ENCODE measurements at places on chromosomes 5 and 9.

DNA sequence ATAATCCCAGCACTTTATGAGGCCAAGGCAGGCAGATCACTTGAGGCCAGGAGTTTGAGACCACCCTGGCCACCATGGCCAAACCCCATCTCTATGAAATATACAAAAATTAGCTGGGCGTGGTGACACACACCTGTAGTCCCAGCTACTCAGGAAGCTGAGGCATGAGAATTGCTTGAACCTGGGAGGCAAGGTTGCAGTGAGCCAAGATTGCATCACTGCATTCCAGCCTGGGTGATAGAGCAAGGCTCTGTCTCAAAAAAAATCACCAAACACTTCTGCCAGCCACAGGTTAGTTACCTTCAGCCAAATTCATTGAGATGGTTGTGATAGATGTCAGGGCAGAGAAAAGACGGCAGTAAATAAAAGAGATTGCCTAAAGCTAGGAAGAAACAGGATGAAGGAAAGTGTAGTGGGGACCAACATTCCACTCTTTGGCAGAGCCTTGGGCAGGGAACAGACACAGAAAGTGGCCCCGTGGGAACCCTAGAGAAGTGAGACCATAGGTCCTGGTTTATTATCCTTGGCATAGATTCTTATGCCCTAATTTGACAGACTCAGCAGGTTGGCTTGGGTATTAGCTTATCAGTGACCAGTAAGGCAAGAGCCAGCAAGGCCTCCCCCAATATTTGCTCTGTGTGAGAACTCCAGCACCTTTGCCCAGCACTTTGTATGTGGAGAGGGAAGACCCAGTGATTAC lies 5.5 kb upstream of the CEP120 start:
- no peak for DNase-seq

GRCh38 chr5:96924016-96924443 lies 11.8 kb upstream of the LNPEP start:
- no peak for DNase-seq

DNA sequence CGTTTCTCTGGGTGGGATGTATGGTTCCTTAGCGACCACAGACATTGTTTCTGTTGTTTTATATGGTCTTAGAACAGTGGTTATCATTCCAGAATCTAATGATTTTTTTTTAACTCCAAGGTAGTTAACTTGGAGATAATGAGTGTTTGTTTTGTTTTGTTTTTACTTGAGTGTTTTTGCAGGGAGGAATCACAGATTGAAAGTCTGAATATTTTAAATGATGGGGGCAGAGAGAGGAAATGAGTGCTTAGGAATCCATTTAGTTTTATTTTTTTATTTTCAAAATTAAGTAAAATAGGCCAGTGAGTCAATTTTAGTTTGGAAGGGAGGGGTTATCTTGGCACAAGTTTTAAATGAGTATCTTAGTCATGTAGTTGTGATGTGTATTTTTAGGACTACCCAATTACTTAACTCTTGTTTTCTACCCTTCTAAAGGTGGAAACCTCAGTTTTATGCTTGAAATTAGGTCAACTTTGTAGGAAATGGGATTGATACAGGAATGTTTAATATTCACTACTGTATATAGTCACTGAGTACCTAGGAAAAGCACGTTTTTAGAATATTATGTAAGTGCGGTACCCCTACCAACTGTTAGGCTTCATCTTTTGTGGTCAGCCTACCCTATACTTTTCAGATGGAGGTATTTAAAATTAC lies 2.0 kb downstream of the UBE2R2 start:
- DNase-seq = no peak

- DNase-seq = no peak
These were observed 121.5 kb downstream of the EHMT1 start for GRCh38 chr9:137740312-137740711.

- DNase-seq = no peak
These were observed 32.7 kb downstream of the PRUNE2 start for GRCh38 chr9:76873056-76873792.

DNA sequence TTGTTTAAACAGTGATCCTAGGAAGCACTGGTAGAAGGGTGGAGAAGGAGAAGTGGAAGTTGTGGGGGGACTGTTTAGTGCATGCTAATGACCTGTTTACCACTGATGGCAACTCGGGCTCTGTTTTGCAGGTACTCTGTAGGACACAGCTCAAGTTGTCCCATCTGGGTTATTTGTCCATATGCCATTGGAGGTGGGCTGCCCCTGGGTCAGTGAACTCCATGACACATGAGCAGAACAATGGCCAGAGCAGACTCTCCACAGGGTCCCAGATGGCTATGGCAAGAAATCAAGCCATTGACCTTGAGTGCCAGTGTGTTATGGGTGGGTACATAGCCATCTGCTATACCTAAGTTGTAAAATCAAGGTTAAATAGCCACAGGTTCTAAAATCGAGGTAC lies 175.9 kb downstream of the GAS1 start:
- DNase-seq = no peak

DNA sequence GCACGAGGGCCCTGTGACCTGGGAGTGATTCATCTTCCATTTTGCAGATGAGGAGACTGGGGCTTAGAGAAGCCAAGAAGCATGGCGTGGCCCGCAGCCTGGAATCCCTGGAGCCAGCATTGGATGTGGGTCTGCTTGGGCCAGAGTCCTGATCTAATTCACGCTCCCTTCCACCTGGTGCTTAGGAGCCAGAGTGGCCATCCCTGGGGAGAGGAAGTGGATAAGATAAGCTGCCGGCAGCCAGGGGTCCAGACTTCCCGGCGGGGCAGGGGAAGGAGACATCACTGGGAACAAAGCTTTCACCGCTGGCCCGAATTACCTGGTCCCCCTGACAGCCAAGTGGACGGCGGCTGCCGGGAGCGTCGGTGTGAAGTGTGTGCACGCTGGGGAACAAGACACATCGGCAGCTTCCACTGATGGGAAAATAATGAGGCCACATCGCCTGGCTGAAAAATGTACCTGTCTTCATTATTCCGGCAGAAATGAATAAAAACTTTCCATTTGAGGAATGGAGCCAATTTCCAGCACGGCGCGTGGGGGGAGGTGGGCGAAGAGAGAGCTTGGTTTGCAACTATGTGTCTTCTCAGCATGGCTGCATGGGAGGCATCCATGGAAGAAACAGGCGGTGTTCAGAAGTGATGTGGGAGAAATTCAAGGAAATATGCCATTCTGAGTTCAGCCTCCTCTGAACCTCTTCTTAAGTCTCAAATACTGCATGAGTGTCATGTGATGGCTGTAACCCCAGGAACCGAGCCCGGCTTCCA lies 78.5 kb downstream of the OLFM1 start:
- no peak for DNase-seq

DNA sequence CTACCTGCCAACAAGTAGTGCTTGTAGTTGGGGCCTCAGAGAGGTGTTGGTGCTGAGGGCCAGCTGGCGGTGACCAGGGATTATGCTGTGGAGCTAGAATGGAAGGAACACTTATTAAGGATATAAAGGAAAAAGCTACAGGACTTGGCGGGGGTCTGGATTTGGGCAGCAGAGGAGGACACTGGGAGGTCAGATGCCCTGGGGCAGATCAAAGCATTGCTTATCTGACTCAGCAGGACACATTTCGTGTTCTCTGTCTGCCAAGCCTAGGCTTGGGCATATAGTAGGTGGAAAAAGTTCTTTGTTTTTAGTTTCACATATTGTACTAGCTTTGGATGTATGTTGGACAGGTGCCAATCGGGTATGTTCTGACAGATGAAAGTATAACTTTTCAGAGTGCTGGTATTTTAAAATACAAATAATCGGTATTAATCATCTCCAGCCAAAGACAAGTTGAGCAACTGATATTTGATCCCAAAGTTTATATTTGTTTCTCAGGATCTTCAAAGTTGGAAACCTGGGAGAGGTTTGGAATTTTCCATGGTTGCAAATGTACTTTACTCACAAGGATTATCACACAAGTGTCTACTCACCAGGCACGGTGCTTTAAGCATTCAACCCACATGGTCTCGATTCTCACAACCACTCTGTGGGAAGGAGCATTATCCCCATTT lies 69.4 kb downstream of the IQGAP2 start:
- DNase-seq = no peak

DNA sequence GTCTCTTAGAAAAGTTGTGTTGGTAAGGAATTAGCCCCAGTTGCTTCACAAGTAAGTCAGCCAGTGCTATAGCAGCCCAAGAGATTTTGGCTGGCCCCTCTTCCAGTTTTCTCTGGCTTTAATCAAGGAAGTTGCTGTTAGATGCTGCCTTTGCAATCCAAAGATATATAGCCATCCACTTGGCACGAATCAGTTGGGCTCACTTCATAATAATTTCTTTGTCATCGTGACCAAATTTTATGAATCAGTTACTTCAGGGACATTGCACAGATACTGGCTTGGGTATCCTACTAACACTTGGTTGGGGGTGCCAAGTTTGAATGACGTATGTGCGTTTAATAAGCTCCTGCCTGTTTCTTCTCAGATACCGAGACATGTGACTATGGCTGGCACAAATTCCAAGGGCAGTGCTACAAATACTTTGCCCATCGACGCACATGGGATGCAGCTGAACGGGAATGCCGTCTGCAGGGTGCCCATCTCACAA lies 81.5 kb downstream of the VCAN start:
- DNase-seq = no peak

- DNase-seq = peak; percentile 96
These were observed 201.0 kb upstream of the VLDLR start for GRCh38 chr9:2420543-2420942.

DNA sequence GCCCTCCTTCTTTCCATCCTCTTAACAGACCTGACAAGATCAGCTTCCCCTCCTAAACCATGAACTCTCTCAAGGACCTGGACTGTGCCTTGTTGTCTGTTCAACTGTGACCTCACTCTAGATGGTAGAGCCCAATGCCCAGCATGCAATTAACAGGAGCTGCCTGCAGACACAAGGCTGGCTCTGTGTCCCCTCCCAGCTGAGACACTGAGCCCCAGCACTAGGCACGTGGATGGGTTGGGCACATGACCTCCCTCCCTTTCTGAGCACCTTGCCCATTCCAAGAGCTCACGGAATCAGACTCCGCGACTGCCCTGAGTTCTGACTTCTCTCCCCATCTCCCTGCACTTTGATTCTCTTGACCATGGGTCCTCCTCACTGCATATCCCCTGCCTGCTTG lies 93.5 kb upstream of the LRRTM2 start:
- DNase-seq = no peak

- no peak for DNase-seq
These were observed 75.8 kb downstream of the SMIM23 start for GRCh38 chr5:171861381-171861780.

GRCh38 chr9:3698531-3698930 lies 172.7 kb upstream of the RFX3 start:
- DNase-seq = no peak

- DNase-seq = no peak
These were observed 7.7 kb upstream of the SHISAL2B start for GRCh38 chr5:64682608-64683007.

DNA sequence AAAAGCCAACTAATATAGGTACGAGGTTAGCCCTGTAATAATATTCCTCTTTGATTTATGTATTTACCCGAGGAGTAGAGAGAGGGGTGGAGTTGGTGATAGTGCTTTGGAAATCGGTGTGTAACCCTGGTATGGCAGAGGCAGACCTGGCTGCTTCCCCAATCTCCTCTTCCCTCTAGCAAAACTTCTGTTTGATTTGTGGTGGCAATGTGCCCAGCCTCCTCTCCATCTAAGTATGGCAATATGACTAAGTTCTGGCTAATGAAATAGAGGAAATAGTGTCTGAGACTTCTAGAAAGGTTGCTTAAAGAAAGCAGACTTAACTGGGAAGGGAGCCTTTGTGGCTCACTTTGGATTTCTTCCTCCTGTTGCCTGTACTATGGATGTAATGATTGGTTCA lies 491.1 kb downstream of the ENC1 start:
- no peak for DNase-seq

All from NCI-H1436 treated with DMSO at 0.1 percent for 48 hours (cell line).